ENCODE measurements at places on chromosomes 2 and 18. TPM values are rescaled to one million over a fixed set of nuclear protein-coding genes. Genes with fewer than 3 reads are reported as not detected.

The RASGRP3 gene
- 0.18 TPM for polyA plus RNA-seq

The COL6A3 gene
- polyA plus RNA-seq: 350 TPM

The GRB14 gene
- 0.22 TPM for polyA plus RNA-seq

The COL4A3 gene
- polyA plus RNA-seq: 0.70 TPM

The UGT1A4 gene
- not detected for polyA plus RNA-seq

The LYG2 gene
- not detected for polyA plus RNA-seq

The NRP2 gene
- polyA plus RNA-seq: 6.9 TPM
